Activated CD4-positive, alpha-beta T cell treated with anti-CD3 and anti-CD28 coated beads for 1 hour (primary cell): ENCODE measurements at places on chromosomes 6 and 20.

DNA sequence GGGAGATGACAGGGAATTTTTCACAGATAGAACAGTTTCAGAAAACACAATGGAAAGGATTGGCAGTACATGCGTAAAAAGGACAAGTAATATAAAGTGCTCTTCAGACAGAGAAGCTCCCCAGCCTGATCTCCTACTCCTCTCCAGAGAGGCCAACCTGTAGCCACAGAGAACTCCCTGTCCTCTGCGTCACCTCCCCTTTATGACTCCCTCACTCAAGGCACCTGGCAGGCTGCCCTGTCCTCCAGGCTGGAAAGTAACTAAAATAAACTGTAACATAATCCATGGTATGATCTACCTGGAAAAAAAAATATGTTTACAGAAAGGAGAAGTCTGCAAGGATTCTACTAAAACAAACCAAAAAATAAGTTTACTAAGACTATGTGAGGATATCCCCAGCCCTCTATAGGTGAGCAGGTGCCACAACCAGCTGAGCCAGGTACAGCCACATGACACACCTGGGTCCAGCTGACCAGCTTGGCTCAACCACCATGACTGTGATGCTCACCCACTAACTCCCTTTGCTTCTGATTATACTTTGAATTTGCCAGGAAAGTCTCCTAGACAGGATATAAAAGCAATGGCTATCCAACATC lies 29.2 kb downstream of the MBOAT1 start:
- no peak for DNase-seq

GRCh38 chr6:111263837-111264236 lies 176.5 kb downstream of the SLC16A10 start:
- no peak for DNase-seq

DNA sequence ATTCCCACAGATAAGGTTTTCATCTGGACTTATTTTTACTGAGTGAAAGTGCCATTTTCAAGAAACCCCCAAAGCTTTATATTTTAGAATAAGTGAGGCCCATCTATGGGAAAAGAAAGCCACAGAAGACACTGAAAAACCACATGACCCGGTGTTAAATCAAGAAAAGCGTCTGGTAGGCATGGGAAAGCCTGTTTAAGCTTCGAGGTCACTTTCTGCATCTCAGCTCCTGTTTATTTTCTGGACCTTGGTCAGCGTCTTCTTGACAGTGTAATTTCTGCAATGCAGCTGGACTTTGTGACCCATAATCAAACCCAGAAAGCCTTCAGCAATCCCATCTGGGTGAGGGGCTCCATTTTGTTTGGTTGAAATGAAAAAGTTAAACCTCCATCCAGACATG lies 59.6 kb upstream of the NEDD9 start:
- DNase-seq = no peak

DNA sequence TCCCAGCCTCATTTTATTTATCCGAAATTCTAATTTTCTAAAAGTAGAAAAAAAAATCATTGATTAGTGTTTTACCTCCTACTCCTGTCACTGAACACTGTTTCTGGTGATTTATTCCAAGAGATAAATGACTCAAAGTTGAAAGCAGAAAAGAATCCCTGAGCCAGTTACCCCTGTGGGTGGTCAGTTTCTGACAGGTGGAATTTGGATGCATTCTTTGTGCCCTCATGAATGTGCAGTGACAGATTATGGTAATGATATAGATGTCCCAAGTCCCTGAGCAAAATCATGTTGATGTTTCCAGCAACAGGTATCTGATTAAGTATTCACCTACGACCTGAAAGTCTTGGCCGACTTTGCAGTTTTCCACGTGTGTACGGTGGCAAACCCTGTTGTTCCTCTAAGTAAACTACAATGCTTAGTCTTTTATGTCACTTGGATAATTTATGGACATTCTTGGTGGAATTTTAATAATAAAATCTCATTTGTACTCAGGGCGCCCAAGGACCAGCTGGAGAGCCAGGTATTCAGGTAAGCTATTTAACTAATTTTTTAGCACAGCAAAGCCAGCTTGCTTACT lies 153.6 kb downstream of the COL9A1 start:
- no peak for DNase-seq

DNA sequence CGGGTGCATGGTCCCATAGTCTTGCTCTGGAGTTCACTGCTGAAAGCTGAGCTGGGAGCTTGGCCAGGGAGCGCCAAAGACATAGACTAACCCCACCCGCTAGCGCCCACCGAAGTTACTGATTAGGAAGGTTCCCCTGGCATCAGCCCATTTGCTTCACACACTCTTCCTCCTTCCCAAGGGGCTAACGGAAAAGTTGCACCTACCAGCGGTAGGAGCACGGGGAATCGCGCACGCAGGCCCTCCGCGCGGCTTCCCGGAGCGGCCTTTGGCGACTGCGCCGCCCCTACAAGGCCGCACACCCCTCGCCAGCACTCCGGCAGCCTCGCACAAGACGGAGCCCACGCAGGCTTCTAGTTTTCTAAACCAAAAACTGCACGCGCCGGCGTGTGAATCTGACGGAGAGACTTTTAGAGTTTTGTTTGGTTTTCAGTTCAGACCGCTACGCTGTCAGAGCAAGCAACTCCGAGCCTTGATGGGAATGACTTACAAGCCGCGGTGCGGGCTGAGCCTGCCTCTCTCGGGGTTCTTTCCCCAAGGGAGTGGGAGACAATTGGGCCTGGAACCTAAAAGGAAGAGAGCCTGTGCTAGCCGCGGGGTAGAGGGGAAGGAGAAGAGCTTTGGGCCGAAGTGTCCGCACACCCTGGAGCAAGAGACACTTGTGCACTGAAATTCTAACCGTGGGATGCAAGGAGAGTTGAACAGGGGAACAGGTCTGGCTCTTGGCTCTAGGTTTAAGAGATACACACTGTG lies 891 bp upstream of the POU3F2 start:
- no peak for DNase-seq

- no peak for DNase-seq
These were observed 33.8 kb downstream of the TOMM6 start for GRCh38 chr6:41821266-41821665.

GRCh38 chr6:43359381-43359780 lies 10.1 kb downstream of the ZNF318 start:
- DNase-seq = no peak

GRCh38 chr20:56506103-56506502 lies 18.4 kb upstream of the FAM209A start:
- DNase-seq = no peak

DNA sequence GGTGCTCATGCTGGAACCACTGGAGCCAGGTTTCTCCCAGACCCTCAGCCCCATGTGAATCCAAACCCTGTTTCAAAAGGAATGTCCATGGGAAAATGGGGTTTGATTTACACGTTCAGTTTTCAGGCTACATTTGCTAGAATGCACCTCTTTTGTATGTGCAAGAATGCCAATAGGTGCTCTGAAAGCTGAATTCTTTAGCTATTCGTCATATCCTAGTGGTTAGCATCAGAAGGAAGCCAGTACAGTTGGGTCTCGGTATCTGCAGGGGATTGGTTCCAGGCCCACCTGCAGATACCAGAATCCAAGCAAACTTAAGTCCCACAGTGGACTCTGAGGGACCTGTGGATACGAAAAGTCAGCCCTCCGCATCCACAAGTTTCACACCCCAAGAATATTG lies 93.4 kb downstream of the UST start:
- DNase-seq = no peak

DNA sequence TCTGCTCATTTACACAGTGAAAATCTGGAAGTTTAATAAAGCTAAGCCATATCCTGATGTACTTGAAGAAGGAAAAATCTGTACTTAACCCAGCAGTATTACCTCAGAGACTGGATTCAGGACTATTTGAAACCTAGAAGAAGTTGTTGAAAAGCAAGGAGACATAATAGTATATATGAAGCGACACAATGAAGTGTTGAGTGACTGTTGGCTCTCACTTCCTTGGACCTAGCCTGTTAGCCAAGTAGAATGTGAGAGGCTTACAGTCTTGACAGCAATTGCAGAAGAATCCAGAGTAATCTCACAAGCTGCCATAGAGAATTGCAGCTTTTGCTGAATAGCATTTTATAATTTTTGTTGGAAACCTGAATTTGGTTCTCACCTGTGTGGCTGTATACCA lies 26.7 kb downstream of the SMAP1 start:
- no peak for DNase-seq

DNA sequence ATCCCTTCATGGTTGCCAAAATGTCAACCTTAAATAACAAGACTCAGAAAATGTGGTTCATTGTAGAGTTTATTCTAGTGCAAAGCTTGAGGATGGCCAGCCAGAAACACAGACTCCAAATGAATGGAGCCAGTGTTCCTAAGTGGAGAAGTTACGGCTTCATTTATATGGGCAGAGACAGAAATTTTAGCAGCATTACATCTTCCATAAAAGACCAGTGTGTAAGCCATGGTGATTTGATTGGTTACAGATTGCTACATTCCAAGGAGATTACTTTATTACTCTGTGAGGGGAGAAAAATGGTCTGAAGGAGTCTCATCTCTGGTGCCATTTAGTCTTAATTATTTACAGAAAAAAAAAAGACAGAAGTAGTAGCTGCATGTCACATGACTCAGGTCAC lies 97.8 kb downstream of the OTOR start:
- DNase-seq = no peak

GRCh38 chr6:44286285-44286565 lies 16.0 kb downstream of the TMEM151B start:
- no peak for DNase-seq

DNA sequence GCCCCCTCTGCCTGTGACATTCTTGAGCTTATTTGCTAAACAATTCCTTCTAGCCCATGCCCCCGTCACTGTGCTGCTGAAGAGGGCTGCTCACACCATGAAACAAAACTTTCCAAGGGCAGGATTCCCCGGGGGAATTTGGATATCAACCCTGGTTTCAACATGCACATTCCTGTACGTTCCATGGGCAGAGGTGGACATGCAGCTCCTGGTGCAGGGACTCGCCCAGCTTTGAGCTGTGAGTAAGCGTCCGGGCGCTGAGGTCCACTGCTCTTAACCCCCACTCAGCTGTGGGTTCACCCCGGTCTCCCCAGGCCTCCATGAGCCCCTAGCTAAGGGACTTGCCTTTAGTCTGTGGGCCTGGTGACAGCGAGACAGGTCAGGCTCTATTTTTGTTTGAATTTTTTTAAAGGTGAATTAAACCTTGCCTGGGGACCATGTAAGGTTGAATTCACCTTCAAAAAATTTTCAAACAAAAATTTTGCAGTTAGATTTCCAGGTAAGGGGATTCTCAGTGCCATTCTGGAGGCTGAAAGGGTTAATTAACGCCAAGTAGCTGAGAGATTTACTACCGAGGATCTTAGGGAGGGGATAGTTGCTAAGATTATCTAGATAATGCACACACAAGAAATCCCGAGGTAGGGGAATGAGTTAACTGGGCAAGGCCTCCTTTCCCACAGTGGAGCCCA lies 70.3 kb upstream of the SLC22A23 start:
- no peak for DNase-seq

GRCh38 chr20:14009208-14009607 lies 13.9 kb downstream of the MACROD2 start:
- no peak for DNase-seq

- no peak for DNase-seq
These were observed 47.9 kb downstream of the DEK start for GRCh38 chr6:18216411-18216810.

DNA sequence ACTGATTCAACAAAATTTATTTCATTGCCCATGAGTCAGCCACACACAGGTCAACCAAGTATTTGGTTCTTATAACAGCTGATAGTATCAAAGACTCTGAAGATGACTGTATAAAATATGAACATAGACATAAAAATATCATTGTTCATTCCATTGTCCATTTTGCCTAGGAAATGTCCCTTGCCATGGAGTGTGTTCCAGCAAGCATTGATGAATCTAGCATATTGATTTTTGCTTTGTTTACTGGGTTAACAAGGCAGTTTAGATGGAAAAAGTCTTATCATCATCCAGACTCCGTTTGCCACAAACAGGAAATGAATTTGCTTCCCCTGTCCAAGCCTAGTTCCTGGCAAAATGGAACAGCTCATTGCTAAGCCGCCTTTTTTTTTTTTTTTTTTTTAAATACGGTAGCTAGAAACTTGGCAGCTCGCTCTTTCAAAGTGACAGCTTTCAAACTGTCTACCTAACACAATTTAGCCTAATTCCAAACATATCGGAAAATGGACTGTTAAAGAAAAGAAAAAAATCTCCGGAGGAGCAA lies 7.5 kb downstream of the F13A1 start:
- no peak for DNase-seq

GRCh38 chr6:14665827-14666724 lies 548.5 kb downstream of the CD83 start:
- no peak for DNase-seq

DNA sequence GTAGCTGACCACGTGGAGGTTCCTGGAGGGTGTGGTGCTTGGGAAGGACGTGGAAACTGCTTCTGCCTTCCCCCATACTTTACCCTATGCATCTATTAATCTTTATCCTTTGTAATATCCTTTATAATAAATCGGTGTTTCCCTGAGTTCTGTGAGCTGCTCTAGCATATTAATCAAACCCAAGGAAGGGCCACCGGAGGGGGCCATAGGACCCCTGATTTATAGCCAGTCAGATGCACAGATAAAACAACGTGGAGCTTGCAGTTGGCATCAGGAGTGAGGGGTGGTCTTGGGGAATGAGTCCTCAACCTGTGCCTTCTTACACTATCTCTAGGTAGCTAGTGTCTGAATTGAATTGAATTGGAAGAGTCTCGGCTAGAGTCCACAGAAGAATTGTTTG lies 36.5 kb upstream of the TFAP2A start:
- DNase-seq = no peak

- no peak for DNase-seq
These were observed 101.5 kb downstream of the RPP40 start for GRCh38 chr6:4902363-4902762.

DNA sequence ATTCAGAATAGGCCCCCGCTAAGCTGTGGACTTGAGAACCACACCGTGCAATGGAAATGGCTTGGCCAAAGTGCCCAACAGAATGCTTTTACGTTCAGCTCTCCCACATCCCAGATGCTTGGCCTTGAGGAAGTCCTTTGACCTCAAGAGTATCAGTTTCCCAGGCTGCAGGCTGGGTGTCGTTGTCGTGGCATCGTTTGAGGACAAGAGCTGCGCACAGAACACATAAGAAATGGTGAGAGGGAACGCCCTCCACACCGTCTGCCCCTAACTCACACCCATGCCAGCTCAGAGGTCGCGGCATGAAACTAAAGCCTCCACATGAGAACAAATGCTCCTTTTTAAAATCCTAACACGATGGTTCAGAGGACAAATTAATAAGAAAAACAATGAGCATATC lies 37.0 kb downstream of the NFATC2 start:
- DNase-seq = no peak

GRCh38 chr6:17867880-17868279 lies 119.6 kb downstream of the KIF13A start:
- no peak for DNase-seq

DNA sequence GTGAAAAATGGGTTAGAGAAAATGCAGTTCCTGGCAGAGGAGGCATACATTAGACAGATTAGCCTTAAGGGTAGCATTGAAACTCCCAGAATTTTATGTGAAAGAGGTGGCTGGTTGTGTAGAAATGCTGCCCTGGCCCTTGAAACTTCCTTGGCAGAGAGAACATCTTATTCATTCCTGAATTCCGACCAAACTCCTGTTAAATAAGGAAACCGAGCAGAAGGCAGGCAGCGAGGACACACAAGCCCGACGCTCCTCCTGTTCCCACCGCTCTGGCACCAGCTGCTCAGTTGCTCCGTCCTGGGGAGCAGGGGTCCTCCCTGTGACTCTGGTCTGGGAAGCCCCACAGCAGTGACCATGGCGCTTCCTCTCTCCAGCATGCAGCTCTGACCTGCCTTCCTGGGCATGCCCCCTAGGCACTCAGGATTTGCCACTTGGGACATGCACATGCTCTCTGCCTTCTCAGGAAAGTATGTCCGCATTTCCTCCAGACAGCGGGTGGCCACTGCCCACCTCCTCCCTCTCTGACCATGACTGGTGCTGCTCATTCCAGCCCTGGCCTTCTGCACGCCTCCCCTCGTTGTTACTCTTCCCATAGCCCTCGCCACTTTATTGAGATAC lies 35.2 kb upstream of the CLDN20 start:
- no peak for DNase-seq
